Mesangial cell (primary cell): ENCODE measurements at places on chromosomes 2 and 18. TPM values are rescaled to one million over a fixed set of nuclear protein-coding genes. Genes with fewer than 3 reads are reported as not detected.

RNMT gene
- total RNA-seq, result 11.0 and 11.1 TPM in 2 replicates

UCN gene
- total RNA-seq, result 0.65 and 0.76 TPM in 2 replicates

REG3G gene
- total RNA-seq, result not detected in 2 replicates

HRH4 gene
- not detected in 2 replicates for total RNA-seq

IL1B gene
- total RNA-seq, result 0.49 TPM in 1 of 2 replicates, not detected in the other

WNT6 gene
- not detected in 2 replicates for total RNA-seq

APLF gene
- 2.8 TPM in 2 replicates for total RNA-seq

TMEM247 gene
- total RNA-seq, result not detected in 2 replicates

TMBIM1 gene
- 138 and 139 TPM in 2 replicates for total RNA-seq

NFATC1 gene
- 2.0 and 3.2 TPM in 2 replicates for total RNA-seq

ACOXL gene
- total RNA-seq, result not detected in 2 replicates

UPP2 gene
- not detected in 2 replicates for total RNA-seq

DSG1 gene
- total RNA-seq, result not detected in 2 replicates

CYP26B1 gene
- total RNA-seq, result under 0.01 and 0.51 TPM in 2 replicates

IL36G gene
- total RNA-seq, result not detected in 2 replicates

GPR75 gene
- 0.98 and 1.1 TPM in 2 replicates for total RNA-seq

LRATD1 gene
- 0.49 and 2.8 TPM in 2 replicates for total RNA-seq

FRZB gene
- under 0.01 and 0.38 TPM in 2 replicates for total RNA-seq

APCDD1 gene
- total RNA-seq, result 3.4 TPM in 1 of 2 replicates, not detected in the other

TMEM237 gene
- 10.4 and 25.9 TPM in 2 replicates for total RNA-seq

PHLPP1 gene
- 5.2 and 7.7 TPM in 2 replicates for total RNA-seq

ABCA12 gene
- total RNA-seq, result under 0.01 and 0.76 TPM in 2 replicates

LIMS1 gene
- 143 and 184 TPM in 2 replicates for total RNA-seq

RPRM gene
- 0.13 TPM in 1 of 2 replicates, not detected in the other for total RNA-seq

INPP5D gene
- total RNA-seq, result 0.16 and 2.7 TPM in 2 replicates

LHCGR gene
- total RNA-seq, result not detected in 2 replicates

ANKRD44 gene
- total RNA-seq, result 2.9 and 6.5 TPM in 2 replicates

DYSF gene
- 18.1 and 37.0 TPM in 2 replicates for total RNA-seq

SLC30A3 gene
- total RNA-seq, result under 0.01 TPM in 1 of 2 replicates, not detected in the other

NT5C1B gene
- total RNA-seq, result not detected in 2 replicates

CABYR gene
- 4.6 and 13.4 TPM in 2 replicates for total RNA-seq

SELENOI gene
- total RNA-seq, result 8.1 and 13.0 TPM in 2 replicates

MREG gene
- total RNA-seq, result 0.63 and 1.1 TPM in 2 replicates
